ENCODE measurements at places on chromosomes 7 and 10.

GRCh38 chr10:52481986-52482555, 168.0 kb downstream of the DKK1 start:
- DNase-seq: no peak

DNA sequence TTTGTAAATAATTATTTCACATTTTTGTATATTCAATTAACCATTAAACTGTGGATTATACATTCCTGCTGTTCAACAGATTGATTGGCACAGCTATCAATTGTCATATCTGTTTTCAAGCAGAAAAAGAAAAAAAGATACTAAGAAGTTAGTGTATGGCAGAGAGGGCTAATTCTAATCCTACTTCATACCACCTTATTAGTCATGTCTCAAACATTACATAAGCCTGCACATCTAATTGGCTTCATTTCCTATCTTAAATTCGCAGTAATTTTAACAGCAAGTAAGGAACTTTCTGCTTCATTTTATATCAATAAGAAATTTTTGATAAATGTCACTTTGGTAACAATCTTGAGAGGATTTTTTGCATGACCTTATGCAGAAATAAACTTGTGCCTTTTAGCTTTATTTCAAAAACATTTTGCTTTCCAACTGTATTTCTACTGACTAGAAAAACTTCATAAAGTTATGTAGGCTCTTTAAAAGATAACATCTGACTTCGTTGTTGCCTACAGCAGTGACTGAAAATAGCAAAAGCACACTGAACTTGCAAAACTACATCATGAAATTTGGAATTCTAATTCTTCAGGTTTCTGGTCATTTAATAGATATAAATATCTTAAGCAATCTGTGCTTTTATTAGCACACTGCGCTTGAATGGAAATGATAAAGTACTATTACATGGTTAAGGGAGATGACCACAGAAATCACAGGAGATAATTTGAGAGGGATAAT, 111.5 kb downstream of the SEMA3C start:
- no peak for DNase-seq

- no peak for DNase-seq
These were observed 159.3 kb downstream of the LCOR start for GRCh38 chr10:96991313-96991841.

DNA sequence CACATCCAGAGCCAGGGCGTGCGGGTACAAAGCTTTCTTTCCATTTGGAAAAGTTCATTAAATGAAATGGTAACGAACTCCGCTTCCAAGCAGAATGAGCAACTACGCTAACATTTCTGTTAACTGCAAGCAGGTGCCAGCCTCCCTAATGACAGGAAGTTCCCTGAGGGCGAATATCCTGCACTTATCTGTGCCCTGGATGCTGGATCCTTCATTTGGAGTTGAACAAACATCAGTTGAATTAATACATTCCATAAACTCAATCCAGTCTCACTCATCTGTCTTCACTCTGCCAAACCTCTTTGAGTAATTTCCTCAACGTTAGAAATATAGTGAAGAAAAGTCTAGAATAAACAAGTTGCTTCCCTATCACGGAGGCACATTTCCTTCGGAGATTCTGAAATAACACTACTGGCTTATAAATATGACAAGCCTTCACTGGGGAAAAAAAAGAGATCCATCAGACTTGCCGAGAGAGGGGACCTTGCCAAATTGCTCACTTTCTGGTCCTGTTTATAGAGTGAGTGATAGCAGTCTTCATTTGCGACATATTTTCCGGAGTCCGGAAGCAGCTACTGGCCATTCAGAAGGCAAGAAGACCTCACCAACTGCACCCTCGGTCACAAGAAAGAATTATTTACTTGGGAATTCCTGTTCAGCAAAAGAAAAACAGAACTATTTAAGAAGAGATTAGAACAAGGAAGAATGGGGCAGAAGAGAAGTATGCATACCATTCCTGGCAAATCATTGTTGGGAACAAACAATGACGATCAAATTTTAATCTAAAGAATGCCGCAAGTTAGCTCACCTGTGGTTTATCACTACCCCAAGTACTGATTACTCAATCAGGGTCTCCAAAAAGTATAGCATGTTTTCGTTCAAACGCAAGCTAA, 196.4 kb downstream of the FAM107B start:
- DNase-seq: no peak

GRCh38 chr10:42952349-42952748, 124.5 kb upstream of the RET start:
- DNase-seq: no peak

GRCh38 chr10:69492746-69493462, 41.6 kb downstream of the TSPAN15 start:
- DNase-seq: no peak

GRCh38 chr7:22972207-22972606, 41.7 kb downstream of the HYCC1 start:
- no peak for DNase-seq

DNA sequence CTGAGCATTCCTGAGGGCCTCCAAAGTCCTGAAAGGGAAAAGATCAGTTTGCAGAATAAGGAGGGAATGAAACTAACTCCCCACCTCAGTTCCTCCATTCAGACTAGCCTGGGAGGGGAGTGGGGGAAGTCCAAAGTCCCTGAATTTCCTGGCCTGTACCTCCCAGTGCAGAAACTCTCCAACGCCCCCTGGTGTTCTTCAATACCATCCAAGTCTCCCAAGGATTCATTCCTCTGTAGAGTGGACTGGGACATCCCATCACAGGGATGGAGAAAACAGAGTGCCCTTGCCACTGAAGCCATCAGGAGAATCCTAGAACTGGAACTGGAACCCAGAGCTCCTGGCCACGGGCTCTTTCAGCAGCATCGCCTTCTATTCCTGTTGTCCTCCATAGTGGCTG, 1.6 kb upstream of the COL13A1 start:
- no peak for DNase-seq

DNA sequence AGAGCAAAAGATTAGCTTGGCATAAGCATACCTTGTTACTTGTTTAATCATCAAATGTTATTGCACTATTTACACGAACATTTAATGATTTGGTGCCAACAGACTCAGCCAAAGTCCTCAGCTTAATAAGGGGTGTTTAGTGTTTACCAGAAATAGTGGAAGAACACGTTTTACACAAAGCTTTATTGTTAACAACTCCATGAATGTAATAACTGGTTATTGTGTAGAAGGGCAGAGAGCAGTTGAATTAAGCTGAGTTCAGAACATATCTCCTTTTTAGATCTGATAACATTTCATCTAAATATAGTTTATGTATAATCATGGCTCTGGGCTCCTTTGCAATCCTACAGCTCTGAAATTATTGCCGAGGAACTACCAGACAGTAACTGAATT, 99.1 kb downstream of the CABCOCO1 start:
- DNase-seq: no peak

GRCh38 chr10:34781711-34782110, 33.4 kb downstream of the PARD3 start:
- no peak for DNase-seq

DNA sequence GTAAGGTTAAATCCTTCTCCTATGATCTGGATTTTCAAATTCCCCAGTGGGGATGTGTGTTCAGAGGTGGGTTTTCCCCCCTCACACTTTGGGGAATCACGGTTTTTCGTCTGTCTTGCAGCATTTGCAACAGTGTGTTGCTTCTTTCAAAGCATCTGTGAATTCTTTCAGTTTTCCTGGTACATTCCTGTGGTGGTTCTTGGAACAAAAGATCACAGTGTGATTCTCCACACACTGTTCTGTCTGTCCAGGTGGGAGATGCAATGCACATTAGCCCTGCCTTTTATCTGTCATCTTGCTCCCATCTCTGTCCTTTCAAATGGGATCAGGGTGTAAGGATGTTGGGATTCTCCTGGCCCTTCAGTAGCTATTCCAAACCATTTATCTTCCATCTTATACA, 11.8 kb downstream of the AGK start:
- DNase-seq: no peak

DNA sequence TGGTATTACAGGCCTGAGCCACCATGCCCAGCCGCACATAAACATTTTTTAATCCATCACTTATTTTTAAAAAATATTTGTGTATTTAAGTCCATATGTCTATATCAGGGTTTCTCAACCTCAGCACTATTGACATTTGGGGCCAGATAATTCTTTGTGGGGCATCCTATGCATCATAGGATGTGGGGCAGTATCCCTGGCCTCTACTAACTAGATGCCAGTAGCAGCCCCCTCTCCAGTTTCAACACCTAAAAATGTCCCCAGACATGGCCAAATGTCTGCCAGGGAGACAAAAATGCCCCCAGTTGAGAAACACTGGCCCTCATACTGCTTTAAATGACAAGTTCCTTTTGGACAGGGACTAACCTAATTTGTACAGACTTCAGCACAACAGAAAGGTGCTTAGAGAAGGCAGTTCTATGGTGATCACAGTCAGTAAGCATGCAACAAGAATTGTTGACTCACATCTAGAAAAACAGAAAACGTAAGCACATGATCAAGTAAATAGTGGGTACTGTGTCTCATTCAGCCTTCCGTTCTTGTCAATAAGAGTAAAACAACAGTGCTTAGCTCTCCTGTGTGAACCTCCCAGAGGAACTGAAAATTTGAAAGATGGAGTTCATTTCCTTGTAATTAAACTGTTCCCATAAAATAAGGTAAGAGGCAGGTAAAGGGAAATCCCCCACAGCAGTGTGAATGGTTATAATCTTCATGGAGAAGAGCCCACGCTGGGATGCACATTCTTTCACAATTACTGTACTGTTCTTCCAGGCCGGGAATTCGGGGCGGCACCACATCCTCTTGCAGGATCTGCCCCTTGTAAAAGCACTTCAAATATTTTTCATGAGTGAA, 17.3 kb upstream of the ADRB1 start:
- DNase-seq: no peak

DNA sequence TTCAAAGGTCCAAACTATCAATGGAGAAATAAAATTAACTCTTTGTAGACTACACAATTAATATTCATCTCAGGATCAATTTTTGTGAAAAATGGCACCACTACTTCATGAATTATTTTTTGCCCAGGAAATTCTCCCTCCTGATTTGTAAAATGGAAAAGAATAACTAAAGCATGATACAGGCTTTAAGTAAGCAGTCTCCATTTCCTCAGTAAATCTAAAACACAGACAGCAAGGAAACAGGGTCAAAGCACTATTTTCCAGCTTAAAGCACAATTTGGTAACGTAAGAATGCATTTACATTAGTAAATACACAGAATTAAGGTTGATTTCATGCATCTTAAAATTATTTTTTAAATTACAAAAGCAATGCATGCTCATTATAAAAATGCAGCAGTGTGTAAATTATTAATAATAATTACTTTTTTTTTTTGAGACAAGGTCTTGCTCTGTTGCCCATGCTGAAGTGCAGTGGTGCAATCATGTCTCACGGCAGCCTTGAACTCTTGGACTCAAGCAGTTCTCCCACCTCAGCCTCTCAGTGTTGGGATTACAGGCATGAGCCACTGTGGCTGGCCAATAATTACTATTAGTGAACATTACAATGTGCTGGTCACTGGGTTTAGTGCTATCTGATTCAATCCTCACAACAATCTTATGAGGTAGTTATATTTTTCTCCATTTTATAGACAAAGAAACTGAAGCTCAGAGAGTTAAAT, 26.1 kb upstream of the VCL start:
- no peak for DNase-seq

GRCh38 chr10:88427024-88427423, 156.1 kb downstream of the RNLS start:
- DNase-seq: no peak

DNA sequence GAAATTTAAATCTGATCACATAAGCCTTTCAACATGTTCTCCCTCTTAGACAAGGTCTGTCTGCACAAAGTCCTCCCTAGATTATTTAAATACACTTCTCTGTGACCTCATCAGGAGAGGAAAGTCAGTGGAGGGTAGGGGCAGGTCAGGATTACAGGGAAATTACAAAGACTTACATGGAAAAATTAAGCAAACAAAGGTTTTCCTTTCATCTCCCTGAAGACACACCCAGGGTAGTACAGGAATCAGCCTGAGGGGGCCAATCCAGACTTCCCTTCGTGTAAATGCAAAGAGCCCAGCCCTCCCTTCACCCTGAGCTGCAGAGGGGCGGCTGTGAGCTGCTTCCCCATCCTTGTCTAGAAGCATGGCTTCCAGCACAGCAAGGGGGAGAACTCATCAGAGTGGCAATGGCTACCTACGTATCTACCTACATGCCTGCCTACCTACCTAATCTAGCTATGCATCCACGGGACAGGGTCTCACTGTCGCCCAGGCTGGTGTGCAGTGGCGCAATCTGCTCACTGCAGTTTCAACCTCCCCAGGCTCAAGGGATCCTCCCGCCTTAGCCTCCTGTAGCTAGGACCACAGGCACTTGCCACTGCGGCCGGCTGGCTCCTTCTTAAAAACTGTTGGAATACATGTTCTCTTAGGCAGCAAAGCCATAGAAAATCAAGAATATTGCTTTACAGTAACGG, 33.2 kb downstream of the PITRM1 start:
- no peak for DNase-seq

All from NCI-H2107 (cell line).